ENCODE measurements at places on chromosomes 3 and 15. TPM values are rescaled to one million over a fixed set of nuclear protein-coding genes. Genes with fewer than 3 reads are reported as not detected.

GRCh38 chr3:101806491-101806890, 27.5 kb downstream of the NXPE3 start:
- no peaks in the 10 kb centered on the region for H3K36me3 ChIP-seq
- no peak overlapping the region for H3K27ac ChIP-seq
- DNase-seq, result no peak

- H3K27ac ChIP-seq, result no peak overlapping the region
- H3K27me3 ChIP-seq, result no peaks in the 10 kb centered on the region
- no peak overlapping the region for H3K4me3 ChIP-seq
- no peaks in the 10 kb centered on the region for H3K4me1 ChIP-seq
- DNase-seq, result no peak
Measured at GRCh38 chr15:49982584-49982983, 136.4 kb downstream of the ATP8B4 start.

GRCh38 chr3:99286266-99286845, 352.0 kb upstream of the COL8A1 start:
- DNase-seq, result no peak
- no peaks in the 10 kb centered on the region for H3K36me3 ChIP-seq
- H3K4me1 ChIP-seq, result no peaks in the 10 kb centered on the region
- H3K4me3 ChIP-seq, result no peak overlapping the region
- H3K27ac ChIP-seq, result no peak overlapping the region
- no peaks in the 10 kb centered on the region for H3K27me3 ChIP-seq

The FETUB gene
- not detected for total RNA-seq
